ENCODE measurements at places on chromosomes 7 and 10. TPM values are rescaled to one million over a fixed set of nuclear protein-coding genes. Genes with fewer than 3 reads are reported as not detected.

WEE2 gene
- not detected for total RNA-seq

LYZL1 gene
- not detected for total RNA-seq

CADPS2 gene
- 0.09 TPM for total RNA-seq

LEP gene
- total RNA-seq = not detected

ITPRID1 gene
- total RNA-seq = not detected

RELN gene
- total RNA-seq = 0.01 TPM

OR2A1 gene
- total RNA-seq = not detected

POU6F2 gene
- not detected for total RNA-seq

CLCN1 gene
- not detected for total RNA-seq

CRHR2 gene
- total RNA-seq = not detected

SPDYE2 gene
- total RNA-seq = not detected

TMEM176A gene
- total RNA-seq = not detected

PDK4 gene
- total RNA-seq = 10.3 TPM

MGAM2 gene
- total RNA-seq = not detected

CDK6 gene
- 13.5 TPM for total RNA-seq

GHITM gene
- 214 TPM for total RNA-seq

MGMT gene
- total RNA-seq = 6.6 TPM

FEZF1 gene
- total RNA-seq = not detected

NPVF gene
- total RNA-seq = not detected

AGBL3 gene
- total RNA-seq = 0.55 TPM

BNIP3 gene
- 40.6 TPM for total RNA-seq

MMP21 gene
- not detected for total RNA-seq

CCNY gene
- total RNA-seq = 56.9 TPM

CYP17A1 gene
- not detected for total RNA-seq

OR9A2 gene
- not detected for total RNA-seq

EPDR1 gene
- 66.1 TPM for total RNA-seq

PRF1 gene
- not detected for total RNA-seq

PAPOLB gene
- not detected for total RNA-seq

SEC24C gene
- total RNA-seq = 59.2 TPM

CROT gene
- 5.3 TPM for total RNA-seq

COMMD3 gene
- 50.3 TPM for total RNA-seq

CALML3 gene
- not detected for total RNA-seq

TEX36 gene
- total RNA-seq = not detected

NKX1-2 gene
- 0.06 TPM for total RNA-seq

SYT15B gene
- total RNA-seq = 3.5 TPM

LIPM gene
- not detected for total RNA-seq
